MCF 10A (cell line): ENCODE measurements at places on chromosomes 12 and 14.

DNA sequence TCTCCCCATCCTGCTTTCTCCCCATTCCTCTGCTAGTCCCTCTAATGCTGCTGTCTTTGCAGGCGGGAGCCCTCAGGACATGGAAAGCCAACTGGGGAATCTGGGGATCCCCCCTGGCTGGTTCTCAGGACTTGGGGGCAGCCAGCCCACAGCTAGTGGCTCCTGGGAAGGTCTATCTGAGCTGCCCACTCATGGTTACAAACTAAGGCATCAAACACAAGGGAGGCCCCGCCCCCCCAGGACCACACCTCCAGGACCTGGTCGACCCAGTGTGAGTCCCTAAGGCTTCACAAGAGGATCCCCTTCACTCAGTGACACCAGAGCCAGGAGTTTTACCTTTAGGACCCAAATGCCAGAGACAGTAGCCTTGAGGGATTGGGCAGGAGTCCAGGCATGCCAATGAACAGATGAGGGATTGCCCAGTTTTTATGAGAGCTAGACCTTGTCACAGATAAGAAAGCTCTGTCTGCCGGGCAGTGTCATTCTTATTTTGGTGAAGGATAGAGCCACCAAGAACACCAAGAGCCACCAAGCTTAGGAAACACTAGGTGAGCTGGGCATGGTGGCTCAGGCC, 8.0 kb upstream of the CPNE6 start:
- DNase-seq: no peak
- H3K27ac ChIP-seq: no peak overlapping the region
- peaks cover 14% of the 10 kb centered on the region for H3K27me3 ChIP-seq
- H3K36me3 ChIP-seq: no peaks in the 10 kb centered on the region

DNA sequence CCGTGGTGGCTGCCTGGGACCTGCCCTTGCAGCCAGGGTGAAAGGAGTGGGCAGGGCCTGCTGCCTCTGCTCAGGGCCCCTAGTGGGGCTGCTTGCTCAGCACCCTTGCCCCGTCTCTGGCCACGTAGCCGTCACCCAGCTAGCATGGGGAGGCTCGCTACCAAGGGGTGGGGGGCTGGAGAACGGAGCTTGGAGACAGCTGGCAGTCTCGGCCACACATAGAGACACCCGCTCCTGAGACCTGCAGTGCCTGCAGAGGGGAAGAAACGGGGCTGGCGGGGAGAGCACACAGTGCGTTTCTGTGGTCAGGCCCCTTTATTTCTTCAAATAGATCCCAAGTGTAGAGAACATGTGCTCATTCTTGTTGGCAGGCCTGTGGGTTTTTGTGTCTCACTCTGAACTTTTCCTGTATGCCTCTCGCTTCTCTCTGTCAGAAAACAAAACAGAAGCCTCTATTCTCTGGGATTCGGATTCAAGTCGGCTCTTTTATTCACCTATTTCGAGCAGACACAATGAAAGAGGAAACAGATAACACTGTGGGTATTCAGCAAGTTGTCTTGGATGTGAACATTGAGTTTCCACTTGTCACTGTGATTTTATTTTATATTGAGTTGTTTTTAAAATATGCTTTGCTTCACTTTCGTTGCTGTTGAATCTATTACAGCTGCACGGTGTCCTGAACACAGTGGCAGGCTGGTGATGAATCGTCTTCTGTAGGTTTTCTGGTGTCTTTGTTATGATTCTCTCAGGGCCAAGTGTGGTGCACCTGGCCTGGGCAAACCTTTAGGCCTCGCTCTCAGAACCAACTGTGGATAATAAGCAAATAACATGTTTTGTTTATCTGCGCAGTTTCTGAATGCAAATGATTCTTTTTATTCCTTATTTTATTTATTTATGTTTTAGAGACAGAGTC, 26.5 kb downstream of the PACS2 start:
- H3K36me3 ChIP-seq: peaks cover 4% of the 10 kb centered on the region
- no peak for DNase-seq
- no peaks in the 10 kb centered on the region for H3K27me3 ChIP-seq

DNA sequence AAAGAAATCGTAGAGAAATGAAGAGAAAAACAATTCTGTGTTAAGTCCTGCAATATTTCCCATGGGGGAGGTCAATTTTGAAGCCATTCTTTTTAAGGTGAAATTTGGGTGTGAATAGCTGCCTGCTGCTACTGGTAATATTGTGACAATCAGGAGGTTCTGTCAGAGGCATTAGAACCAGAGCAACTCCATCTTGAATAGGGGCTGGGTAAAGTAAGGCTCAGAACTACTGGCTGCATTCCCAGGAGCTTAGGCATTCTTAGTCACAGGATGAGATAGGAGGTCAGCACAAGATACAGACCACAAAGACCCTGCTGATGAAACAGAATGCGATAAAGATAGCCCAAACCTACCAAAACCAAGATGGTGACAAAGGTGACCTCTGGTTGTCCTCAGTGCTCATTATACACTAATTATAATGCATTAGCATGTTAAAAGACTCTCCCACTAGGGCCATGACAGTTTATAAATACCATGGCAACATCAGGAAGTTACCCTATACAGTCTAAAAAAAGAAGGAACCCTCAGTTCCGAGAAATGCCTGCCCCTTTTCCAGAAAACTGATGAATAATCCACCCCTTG, 24.8 kb upstream of the MTHFD1 start:
- no peak for DNase-seq
- no peaks in the 10 kb centered on the region for H3K4me1 ChIP-seq
- H3K27ac ChIP-seq: no peak overlapping the region
- H3K4me3 ChIP-seq: no peak overlapping the region
- no peaks in the 10 kb centered on the region for H3K27me3 ChIP-seq

GRCh38 chr12:19799895-19800602, 360.8 kb downstream of the AEBP2 start:
- no peak overlapping the region for H3K27ac ChIP-seq
- no peaks in the 10 kb centered on the region for H3K4me1 ChIP-seq
- DNase-seq: no peak
- H3K4me3 ChIP-seq: no peak overlapping the region

DNA sequence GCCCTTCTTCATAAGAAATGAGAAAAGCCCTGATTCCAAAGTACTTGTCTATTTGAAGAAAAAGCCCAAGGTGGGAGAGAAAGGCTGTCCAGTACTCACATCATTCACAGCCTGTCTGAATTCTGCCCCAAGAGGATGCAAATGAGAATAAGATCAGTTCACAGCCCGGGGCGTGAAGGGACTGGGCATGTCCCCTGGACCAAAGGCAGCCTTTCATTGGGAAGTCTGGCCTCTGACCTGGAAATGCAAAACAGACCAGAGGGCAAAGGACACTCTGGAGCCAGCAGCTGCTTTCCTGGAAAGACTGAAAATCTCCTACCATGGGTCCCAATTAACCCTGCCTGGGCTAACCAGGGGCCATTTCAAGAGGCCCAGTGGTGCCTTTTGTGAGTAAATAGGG, 191.2 kb upstream of the PELI2 start:
- no peaks in the 10 kb centered on the region for H3K4me1 ChIP-seq
- no peaks in the 10 kb centered on the region for H3K27me3 ChIP-seq
- H3K27ac ChIP-seq: no peak overlapping the region
- H3K36me3 ChIP-seq: no peaks in the 10 kb centered on the region
- H3K4me3 ChIP-seq: no peak overlapping the region
- DNase-seq: no peak

GRCh38 chr14:70896981-70897380, 10.3 kb upstream of the PCNX1 start:
- DNase-seq: no peak
- H3K27ac ChIP-seq: no peak overlapping the region
- H3K36me3 ChIP-seq: no peaks in the 10 kb centered on the region
- H3K4me1 ChIP-seq: peaks cover 26% of the 10 kb centered on the region
- no peak overlapping the region for H3K4me3 ChIP-seq
- H3K27me3 ChIP-seq: no peaks in the 10 kb centered on the region

GRCh38 chr14:58597041-58597440, 40.7 kb upstream of the DACT1 start:
- DNase-seq: no peak
- peaks cover 14% of the 10 kb centered on the region for H3K27me3 ChIP-seq
- no peaks in the 10 kb centered on the region for H3K36me3 ChIP-seq
- no peaks in the 10 kb centered on the region for H3K4me1 ChIP-seq
- H3K4me3 ChIP-seq: no peak overlapping the region
- H3K27ac ChIP-seq: no peak overlapping the region

- no peak for DNase-seq
- H3K4me1 ChIP-seq: no peaks in the 10 kb centered on the region
- H3K27ac ChIP-seq: no peak overlapping the region
- peaks cover 7% of the 10 kb centered on the region for H3K36me3 ChIP-seq
- no peaks in the 10 kb centered on the region for H3K27me3 ChIP-seq
Observed at GRCh38 chr14:33999771-34000291, 49.0 kb upstream of the EGLN3 start.

DNA sequence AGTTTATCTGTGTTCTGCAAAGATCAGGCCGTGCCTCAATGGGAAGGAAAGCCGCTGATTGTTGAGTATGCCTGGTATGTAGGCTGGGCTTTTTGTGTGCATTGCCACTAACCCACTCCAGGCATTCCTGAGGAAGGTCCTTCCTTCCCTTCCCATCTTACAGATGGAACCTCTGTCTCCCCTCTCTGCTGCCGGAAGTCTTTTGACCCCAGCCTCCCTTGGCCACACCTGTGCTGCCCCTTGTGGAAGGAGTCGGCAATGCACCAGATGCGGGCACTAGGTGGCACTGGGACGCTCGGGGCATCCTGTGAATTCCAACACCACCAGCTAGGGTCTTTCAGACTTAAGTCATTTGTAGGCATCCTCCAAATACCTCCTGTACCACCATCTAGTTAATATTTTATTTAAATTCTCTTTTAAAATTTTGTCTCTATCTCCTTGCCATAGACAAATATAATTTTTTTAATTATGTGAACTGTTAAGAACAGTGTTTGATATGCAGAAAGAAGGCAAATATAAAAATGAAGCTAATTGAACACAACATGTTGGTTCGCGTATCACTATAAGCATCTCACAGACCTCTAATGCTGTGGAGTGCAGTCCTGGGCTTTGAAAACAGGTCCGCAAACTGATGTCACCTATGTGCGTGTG, 99.6 kb downstream of the RIN3 start:
- peaks cover 28% of the 10 kb centered on the region for H3K4me1 ChIP-seq
- H3K36me3 ChIP-seq: no peaks in the 10 kb centered on the region
- H3K27me3 ChIP-seq: no peaks in the 10 kb centered on the region
- DNase-seq: peak; percentile 49
- H3K27ac ChIP-seq: no peak overlapping the region
- no peak overlapping the region for H3K4me3 ChIP-seq

GRCh38 chr14:33979613-33980276, 28.9 kb upstream of the EGLN3 start:
- H3K27me3 ChIP-seq: no peaks in the 10 kb centered on the region
- no peaks in the 10 kb centered on the region for H3K36me3 ChIP-seq
- no peak for DNase-seq
